ENCODE measurements at places on chromosomes 5 and 9.
A peak's percentile ranks its signal among the peaks of the same experiment; 100 is the strongest.

DNA sequence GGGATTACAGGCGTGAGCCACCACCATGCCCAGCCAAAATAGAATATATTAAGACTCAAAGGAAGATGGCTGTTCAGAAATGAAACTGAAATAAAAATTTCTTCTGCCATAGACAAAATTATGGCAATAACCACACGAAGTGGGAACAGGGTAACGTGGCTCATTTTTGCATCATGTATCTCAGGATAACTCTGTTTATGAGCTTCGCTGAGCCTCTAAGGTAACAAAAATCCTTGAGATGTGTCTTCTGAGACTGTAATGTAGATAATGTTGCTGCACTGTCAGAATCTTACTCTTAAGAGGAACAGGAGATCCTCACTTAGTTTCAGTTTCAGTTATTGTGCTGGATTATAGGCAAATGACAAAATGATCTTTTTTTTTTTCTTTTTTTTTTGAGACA, 153.8 kb downstream of the GOLPH3 start:
- no peak for DNase-seq

- DNase-seq = no peak
Observed at GRCh38 chr5:124461157-124461556, 285.3 kb downstream of the ZNF608 start.

GRCh38 chr5:137734962-137735554, 831 bp downstream of the KLHL3 start:
- DNase-seq = peak; percentile 51

DNA sequence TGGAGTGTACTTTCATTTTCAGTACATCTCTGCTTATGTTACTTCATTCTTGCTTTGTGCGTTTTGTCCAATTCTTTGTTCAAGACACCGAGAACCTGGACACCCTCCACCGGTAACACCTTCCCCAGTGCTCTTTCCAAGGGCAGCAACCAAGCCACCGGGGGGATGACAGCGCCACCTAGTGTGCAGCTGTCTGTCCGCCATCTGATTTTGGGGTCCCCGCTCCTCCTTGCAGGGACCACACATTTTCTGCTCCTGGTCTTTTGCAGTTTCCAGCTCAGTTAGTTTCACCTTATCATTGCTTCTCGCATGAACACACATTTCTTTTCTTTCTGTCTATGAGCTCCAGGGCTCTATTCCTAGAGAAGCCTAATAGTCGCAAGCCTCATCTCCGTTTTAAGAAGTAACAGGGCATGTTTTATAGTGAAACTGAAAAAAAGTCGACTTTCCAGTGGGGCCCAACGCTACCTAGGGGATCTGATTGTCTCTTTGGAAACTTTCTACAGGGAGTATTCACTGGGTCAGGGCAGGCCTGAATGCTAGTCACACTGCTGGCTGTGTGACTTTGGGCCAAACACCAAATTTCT, 152.1 kb downstream of the FSTL4 start:
- no peak for DNase-seq

- no peak for DNase-seq
Observed at GRCh38 chr9:1890201-1890600, 124.9 kb upstream of the SMARCA2 start.

- no peak for DNase-seq
Observed at GRCh38 chr9:129558551-129559505, 62.1 kb downstream of the C9orf50 start.

- peak; percentile 89 for DNase-seq
Observed at GRCh38 chr9:89603767-89604665, 796 bp upstream of the GADD45G start.

DNA sequence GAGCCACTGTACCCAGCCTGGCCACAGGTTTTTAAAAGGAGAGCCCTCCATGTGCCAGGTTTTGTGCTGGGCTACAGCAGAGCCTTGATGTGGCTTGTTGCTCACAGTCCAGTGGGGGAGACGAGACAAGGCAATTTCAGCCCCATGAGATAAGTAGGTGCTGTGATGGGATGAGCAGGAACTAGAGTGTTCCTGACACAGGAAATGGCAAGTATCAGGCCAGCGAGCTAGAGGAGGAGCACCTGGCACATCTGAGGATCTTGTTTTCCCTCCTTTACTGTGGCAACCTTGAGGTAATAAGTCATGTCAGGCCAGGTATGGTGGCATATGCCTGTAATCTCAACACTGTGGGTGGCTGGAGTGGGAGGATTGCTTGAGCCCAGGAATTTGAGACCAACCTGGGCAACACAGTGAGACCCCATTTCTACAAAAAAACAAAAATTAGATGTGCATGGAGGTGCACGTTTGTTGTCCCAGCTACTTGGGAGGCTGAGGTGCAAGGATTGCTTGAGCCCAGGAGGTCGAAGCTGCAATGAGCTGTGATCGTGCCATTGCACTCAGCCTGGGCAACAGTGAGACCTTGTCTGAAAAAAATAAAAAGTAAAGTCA, 3.8 kb upstream of the ZDHHC12 start:
- no peak for DNase-seq

DNA sequence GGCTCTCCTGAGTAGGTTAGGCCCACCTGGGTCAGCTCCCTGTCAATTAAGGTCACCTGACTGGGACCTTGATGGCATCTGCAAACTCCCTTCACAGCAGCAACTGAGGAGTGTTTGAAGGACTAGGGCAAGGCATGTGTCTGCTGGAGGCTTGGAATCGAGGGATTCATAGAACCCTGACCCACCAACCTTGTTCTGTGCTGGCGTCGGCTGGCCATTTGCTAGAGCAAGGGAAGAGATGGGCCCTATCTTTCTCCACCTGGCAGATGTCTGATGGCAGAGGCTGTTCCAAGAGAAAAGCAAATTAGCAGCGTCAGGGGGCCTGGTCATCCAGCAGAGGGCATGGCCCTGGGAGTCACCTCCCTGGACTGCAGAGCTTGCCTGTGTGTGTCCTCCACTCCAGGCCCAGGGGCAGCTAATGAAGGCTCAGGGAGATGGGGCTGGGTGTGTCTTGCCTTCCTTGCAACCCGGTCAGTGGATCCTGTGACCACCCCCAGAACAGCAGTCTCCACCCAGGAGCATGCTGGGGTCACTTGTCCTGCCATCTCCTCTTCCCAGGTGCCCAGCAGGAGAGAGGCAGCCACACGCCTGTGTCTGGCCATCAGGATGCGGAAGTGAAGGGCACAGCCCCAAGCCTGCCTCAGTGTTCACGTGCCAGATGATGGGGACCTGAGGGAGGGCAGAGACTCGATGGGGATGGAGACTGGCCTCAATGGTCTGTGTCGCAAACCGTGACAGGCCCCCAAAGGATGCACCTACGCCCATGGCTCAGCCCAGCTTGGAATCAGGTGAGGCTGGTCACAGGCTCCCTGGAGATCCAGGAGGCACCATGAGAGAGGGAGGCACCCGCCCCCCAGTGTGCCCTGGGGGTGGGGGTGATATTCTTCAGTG, 53.9 kb downstream of the BARX1 start:
- DNase-seq = peak; percentile 36

- DNase-seq = no peak
Observed at GRCh38 chr5:147930769-147931168, 24.4 kb upstream of the C5orf46 start.

DNA sequence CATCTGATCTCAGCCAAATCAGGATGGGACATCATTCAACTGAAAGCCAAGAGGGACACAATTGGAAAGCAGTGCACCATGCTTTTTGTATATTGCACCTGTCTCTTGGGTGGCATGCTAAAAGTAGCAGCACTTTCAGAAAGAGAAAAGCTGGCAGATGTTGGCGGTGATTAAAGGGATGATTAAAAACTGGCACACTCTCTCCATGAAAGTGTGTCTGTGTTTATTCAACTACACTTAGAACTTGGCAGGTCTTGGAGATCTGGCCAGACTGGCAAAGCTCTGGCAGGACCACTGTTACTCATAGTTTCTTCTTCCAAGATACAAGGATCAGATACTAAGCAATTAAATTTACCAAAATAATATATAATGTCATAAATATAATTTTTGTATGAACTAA, 112.9 kb upstream of the ELAVL2 start:
- DNase-seq = no peak

DNA sequence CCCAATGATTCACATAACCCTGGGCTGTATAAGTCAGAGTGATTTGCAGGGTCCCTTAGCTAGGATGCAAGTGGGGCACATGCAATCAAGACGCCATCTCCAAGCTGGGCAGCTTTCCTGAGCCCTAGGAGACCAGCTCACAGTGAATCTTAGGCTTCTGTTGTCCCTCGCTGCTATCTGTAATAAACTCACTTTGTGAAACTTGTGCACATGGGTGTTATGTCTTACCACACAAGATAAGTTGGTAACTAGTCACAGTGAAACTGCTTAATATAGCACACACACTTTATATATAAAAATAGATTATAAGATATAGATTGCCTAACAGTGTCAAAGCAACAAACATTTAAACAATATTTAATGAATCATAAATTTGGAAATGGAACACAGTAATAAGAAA, 658.5 kb downstream of the SLCO4C1 start:
- DNase-seq = no peak

DNA sequence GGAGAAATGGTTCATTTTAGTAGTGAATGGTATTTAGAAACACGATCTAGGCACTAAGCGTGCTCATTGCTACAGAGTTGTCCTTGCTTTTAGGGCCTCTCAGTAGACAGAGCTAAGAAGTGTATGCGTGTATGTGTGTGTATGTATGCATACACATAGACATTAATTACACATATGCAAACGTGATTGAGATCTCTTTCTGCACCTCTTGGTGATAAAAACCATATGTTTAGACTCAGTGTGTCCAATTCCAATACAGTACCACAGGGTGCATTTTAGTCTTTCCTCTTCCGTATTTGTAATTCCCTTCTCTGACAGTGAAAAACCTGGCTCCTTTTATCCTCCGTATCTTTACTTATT, 13.1 kb downstream of the TRIO start:
- no peak for DNase-seq

DNA sequence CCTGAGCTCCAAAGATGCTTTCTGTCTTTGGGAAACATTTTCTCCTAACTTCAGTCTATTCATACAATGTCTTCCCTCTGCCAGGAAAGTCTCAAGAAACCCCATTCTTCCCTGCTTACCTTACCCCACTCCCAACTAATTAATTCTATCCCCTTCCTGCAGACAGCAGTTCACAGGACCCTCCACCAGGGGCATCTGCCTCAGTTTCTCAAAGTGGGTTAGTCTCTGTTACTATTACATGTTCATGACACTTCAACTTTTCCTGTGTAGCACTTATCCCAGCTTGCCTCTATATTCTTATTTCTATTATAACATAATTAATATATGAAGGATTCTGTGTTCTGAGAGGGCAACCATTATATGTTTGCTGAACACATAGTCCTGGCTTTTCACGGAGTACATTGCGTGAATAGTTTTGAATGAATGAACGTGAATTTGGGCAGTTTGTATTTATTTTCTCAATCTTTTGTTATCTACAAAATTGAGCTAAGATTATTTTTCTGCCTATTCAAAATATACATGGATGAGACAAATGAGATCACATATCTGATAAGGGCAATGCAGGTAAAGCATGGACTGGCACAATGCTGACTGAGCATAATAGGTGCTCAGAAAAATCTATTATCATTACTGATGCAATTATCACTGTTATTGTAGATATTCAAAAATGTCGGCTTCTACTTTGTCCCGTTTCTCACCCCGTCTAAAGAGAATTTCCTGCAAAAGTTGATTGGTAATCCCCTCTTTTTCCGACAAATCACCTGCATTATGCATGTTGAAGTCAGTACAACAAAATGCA, 341.1 kb downstream of the BRINP1 start:
- DNase-seq = no peak

- DNase-seq = no peak
Observed at GRCh38 chr9:128151309-128152132, 2.3 kb downstream of the LCN2 start.

GRCh38 chr5:126971455-126972031, 58.8 kb downstream of the MARCHF3 start:
- no peak for DNase-seq

- no peak for DNase-seq
Observed at GRCh38 chr9:21677834-21678233, 124.6 kb upstream of the MTAP start.

DNA sequence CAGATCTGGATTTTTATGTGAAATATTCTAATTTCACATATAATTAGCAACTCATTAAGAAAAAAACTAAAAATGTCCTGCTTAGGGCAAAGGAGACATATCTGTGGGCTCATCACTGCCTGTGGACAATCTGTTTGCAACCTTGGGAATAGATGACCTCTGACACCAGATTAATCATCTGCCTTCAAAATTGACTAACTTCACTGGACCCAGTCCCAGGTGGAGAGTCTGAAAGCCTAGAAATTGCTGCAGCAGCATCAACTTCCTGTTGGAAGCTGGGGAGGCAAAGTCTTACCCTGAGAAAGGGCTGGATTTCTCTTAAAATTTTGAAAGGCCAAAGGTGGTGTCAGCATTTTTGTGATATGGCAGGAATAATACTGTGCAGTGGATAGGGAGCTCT, 76.3 kb upstream of the TNC start:
- no peak for DNase-seq

DNA sequence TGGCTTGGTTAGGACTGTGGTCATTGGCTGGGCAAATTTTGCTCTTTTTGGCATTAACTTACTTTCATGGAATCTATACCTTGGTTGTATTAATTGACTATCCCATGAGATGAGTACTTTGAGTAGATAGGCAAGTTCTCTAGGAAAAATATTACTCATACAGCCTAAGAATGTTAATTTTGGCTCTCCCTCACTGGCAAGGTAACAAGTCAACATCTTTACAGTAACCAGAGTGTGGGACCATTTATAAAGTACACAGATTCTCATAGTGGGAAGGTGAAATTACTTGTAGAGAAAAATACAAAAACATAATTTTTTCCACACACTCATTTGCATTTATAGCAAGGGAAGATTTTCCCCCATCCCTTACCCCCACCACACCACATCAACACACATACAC, 154.6 kb upstream of the ZNF608 start:
- DNase-seq = no peak

- peak; percentile 9 for DNase-seq
Observed at GRCh38 chr9:138071292-138071691, 193.7 kb downstream of the CACNA1B start.

- DNase-seq = no peak
Observed at GRCh38 chr9:28073270-28073669, 500.0 kb upstream of the C9orf72 start.

GRCh38 chr5:50766967-50767366, 100.5 kb downstream of the PARP8 start:
- DNase-seq = no peak

DNA sequence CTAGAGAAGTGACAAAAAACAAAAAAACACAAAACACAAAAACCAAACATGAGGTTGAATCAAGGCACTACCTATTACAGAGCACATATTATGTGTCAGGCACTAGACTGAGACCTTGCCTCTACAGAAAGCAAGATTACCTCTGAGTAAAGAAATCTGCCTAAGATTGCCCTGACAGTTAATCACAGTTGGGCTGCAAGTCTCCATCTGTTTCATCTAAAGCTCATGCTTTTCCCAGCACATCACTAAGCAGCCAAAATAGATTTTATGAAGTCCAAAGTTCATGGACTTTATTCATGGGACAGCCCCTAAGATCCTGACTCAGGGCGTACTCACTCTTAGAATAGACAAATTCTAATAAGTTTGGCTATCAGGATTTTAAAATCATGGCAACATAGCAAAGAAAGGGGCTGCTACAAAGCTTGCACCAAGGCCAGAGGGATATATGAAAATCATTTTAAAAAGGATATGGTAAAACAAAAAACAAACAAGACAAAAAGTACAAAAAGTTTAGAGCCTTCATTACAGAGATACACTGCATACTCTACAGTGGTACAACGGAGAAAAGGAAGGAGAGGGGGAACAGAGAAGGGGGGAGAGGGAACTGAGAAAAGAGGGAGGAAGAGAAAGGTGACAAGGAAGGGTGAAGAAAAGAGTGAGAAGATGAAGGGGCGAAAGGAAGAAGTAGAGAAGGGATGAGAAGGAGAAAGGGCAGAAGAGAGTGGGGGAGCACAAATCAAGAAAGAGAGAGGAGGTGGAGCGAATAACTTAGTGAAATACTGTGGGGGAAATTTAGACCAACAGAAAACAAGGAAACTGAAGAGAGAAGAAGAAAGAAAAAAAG, 58.2 kb downstream of the RICTOR start:
- no peak for DNase-seq
